ENCODE measurements at places on chromosomes 12 and 14.

DNA sequence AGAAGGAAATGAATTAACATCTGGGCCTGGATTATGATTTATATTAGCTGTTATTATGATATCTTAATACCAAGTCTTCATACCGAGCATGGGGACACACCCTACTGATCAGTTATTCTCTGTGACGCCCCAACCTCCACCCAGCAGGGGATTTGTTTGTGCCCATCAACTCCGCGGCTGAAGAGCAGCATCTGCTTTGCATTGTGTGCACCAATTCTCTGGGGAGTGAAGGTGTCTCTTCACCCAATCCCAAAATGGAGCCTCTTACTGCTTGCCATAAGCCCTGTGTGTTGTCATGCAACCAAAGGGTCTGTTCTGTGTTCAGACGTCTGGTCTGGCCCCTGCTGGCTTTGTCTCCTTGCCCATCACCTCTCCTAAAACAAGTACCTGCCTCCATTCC, 25.4 kb downstream of the DHRS2 start:
- no peak for DNase-seq

- DNase-seq, result no peak
Observed at GRCh38 chr12:29035112-29035511, 114.0 kb upstream of the FAR2 start.

- DNase-seq, result no peak
Observed at GRCh38 chr12:127070515-127071157, 1196.3 kb upstream of the TMEM132C start.

DNA sequence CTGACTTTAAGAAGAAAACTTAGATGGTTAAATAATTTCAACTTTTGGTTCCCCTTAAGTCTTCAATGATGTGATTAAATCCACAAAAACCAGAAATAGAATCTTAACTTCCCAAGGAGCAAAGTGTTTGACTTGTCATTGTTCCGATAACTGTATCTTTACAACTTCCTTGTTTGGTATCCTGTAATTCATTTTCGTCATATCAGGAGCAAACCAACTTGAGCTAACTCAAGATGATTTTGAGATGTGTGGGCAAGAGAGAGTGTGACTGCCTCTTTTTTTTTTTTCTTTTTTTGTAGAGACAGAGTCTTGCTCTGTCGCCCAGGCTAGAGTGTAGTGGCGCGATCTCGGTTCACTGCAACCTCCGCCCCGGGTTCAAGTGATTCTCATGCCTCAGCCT, 25.3 kb downstream of the DRAM1 start:
- DNase-seq, result no peak

DNA sequence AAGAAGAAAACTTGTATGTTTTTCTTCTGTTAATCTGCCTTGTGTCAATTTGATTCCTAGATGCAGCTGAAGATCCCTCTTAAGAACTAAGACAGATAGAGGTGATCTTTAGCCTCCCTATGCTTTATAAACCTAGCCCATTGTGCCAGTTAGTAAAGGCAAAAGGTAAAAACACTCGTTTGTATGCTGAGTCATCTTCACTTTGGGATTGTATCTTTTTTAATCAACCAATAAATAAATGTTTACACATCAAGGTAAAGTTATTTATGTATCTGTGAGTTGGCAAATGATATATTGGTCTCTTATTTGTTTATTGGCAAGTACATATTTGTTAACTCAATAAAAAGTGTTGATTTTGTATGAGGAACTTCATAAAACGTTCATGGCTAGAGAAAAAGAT, 165.9 kb upstream of the AMIGO2 start:
- DNase-seq, result no peak

- DNase-seq, result no peak
Observed at GRCh38 chr14:66284346-66284745, 201.8 kb upstream of the CCDC196 start.

GRCh38 chr12:63922474-63922873, 78.0 kb downstream of the SRGAP1 start:
- DNase-seq, result no peak

DNA sequence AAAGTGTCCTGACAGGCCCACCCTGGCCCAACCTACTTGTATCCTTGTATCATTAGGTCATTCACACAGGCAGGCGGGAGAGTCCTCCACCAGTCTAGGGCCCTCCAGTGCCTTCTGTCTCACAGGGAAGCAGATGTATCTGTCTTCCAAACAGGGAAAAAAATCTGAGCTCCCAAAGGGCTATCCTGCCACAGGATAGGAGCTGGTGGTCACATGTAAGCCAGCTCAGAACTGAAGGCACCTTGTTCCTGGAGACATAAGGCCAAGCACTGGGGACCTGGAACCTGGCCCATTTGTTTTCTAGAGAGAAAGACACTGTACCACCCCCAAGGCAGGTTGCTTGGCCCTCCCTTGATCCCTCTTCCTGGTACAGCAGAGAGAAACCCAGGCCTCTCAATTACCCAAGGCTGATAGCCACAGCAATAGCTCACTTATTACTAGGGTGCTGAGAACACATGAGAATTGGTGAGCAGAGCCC, 19.4 kb upstream of the PLEKHH1 start:
- DNase-seq, result no peak

DNA sequence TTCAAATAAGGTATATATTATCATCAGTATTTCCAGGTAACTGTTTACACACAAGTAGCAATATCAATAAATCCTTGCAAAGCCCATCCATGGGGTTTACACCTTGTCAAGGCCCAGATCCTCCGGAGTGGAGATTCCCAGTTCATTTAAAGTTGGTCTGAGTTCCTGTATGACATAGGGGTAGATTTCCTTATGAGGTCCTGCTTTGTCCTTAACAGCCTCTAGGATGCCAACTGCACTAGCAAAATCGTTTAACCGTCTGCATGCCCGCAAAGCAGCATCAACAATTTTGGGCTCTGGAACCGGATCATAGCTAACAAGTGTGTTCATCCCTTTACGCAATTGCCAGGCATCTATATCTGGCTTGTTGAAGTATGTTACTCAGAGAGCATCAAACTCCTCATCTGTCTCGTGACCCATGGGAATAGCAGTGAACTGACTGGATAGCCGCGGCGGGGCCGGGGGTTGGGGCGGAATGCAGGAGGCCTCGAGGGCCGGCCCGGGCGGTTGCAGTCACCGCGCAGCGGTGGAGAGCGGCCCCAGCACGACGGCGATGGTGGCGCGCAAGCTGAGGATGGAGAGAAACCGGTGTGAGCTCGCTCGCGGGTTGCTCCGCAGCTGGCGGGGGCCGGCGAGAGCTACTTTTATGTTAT, 30.6 kb upstream of the FBXO34 start:
- DNase-seq, result no peak

DNA sequence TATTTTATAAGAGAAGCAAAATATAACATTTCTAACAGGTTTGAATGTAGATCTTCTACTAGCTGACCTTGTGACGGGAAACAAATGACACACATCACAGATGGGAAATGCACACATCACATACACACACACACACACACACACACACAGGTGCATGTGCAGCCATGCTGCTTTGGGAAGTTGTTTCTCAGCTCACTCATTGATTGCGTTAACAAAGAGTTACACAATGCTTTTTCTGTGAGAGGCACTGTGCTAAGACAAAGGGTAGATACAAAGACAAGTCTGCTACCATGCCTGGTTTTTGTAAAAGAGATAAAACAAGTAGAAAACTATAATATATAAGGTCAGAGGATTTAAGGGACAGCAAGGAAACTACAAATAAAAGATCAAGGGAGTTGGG, 1.3 kb upstream of the NR1H4 start:
- DNase-seq, result no peak

- DNase-seq, result no peak
Observed at GRCh38 chr14:30551460-30551859, 7.5 kb upstream of the G2E3 start.

DNA sequence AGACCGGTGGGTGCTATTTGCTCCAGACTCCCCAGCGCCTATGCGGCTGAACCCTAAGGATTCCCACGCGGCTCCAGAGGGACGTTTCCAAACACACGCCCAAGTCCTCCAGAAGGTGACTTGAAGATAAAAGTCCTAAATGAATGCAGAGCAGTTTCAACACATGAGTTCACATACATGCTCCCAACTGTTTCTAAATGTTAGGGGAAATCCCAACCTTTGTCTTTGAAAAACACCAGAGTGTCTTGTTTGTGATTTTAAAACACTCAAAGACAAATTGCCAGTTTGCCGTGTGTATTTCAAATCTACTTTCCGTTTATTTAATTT, 252.9 kb upstream of the SFSWAP start:
- DNase-seq, result no peak

GRCh38 chr14:19873178-19873577, 1.8 kb upstream of the OR4K2 start:
- DNase-seq, result no peak

- DNase-seq, result no peak
Observed at GRCh38 chr12:12007001-12007712, 63.6 kb upstream of the BCL2L14 start.

- no peak for DNase-seq
Observed at GRCh38 chr12:105418821-105419291, 88.4 kb downstream of the C12orf75 start.

DNA sequence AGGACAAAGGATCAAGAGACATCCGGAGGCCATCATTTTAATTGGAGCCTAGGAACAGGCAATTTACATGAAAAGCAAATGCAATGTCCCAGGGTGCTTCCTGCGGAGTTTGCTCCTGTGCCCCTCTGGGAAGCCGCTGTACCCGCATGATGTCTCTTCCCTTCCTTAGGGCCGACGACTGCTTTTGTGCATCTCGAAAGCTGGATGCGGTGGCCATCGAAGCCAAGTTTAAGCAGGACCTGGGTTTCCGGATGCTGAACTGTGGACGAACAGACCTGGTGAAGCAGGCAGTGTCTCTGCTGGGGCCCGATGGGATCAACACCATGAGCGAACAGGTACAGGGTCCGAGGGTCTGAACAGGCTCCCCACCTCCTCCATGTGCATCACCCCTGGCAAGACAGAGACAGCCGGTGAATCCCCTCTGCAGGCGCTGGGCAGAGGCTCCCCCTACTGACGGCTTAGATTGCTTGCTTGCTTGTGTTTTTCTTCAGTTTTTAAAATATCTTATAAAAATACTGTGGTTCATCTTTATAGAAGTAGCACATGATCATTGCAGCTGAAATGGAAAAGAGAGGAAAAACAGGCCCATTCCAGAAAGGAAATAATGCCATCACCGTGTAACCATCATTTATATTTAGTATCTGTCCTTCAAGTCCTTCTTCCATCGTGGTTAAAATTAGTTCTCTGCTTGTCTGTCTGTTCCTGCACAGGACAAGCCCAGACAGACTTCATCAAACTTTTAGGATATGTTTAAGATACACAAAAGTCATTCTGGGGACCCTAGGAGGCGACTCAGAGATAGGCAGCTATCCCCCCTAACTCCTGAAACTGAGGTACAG, 75.4 kb upstream of the PWP1 start:
- no peak for DNase-seq

GRCh38 chr12:115666168-115666567, 611.3 kb downstream of the MED13L start:
- no peak for DNase-seq

- no peak for DNase-seq
Observed at GRCh38 chr14:75049136-75049535, 2.1 kb downstream of the MLH3 start.

DNA sequence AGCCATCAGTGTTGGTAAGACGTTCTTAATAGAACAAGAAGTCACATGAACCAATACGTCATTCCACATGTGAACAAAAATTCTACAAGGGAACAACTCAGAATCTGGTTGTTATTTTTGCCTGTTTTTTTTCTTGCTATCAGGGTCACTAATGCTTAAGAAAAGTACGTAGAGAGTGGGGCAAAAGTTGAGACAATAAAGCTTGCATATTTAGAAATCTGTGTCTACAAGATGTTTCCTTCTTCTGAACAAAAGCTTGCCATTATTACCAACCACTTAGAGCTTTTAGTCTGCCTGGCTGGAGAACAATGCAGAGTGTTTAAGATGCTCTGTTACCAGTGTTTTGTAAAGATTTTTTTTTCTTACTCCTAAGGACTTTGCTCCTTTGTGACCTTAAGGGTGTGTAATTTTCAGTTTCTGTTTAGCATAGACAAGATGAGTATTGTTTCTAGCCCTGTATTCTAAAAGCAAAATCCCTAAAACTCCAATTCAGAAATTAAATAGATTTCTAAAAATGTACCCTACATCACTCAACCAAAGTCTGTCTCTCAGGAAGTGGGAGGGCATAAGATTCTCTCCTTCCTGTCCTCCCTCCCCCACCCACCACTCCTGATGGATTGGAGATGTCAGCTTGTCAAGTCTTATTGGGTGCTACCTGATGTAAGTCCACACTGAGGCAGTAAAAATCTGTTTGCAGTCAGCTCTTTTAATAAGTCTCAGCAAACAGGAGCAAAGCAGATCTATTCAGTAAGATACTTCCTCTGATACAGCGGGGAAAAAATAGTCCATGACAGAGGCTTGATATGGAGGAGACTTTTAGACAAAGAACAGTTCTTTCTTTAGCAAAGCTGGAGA, 267.6 kb downstream of the GRIN2B start:
- no peak for DNase-seq

DNA sequence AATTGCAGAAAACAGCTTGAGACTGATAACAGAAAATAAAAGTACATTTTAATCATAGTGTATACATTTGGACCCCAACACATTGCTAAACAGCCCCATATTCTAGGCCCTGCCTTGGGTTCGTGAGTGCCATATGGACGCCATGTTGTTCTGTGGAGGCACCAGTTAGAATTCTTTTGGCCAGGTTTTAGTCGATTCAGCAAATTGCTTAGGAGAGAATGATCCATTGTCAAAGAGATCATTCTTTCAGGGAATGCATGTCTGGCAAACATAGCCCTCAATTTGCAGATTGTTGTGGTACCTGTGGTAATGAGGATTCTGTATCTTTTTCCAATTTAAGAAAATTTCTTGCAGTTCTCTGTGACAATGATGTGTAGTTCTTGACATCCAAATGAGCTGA, 183.6 kb upstream of the DDHD1 start:
- DNase-seq, result no peak

DNA sequence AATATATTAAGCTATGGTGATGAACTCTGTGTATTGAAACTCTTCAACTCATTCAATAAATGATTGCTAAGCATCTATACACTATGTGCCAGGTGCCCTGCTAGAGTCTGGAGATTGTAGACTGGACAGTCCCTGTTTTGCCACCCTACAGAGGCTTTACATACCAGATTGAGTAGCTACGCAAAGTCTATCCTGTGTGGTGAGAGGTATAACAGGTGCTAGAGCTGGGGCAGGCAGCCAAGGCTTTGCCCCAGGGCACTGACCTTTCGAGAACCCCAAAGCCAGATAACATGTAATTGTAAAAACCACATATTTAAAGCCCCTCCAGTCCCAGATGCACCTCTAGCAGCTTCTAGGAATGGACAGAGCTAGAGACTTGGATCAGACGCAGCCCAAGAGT, 52.8 kb downstream of the PPM1H start:
- no peak for DNase-seq

DNA sequence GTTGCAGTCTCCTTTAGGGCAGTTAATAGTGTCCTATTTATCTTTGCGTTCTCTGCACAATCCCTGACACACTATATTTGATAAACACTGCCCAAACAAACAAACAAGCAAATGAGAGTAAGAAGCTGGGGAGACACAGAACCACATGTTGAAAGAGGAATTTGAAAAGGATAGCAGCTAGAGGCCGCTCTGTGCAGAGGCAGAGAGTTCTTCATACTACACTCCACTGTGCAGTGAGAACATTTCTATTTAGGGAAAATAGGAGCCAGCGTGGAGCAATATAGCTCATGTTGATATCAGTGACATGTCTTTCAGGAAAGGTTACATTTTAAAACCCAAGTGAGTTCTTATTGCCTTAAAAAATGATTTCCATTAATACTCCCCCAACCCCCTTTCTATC, 140.3 kb upstream of the SEL1L start:
- DNase-seq, result no peak
